ENCODE measurements at places on chromosomes 16 and 17.

DNA sequence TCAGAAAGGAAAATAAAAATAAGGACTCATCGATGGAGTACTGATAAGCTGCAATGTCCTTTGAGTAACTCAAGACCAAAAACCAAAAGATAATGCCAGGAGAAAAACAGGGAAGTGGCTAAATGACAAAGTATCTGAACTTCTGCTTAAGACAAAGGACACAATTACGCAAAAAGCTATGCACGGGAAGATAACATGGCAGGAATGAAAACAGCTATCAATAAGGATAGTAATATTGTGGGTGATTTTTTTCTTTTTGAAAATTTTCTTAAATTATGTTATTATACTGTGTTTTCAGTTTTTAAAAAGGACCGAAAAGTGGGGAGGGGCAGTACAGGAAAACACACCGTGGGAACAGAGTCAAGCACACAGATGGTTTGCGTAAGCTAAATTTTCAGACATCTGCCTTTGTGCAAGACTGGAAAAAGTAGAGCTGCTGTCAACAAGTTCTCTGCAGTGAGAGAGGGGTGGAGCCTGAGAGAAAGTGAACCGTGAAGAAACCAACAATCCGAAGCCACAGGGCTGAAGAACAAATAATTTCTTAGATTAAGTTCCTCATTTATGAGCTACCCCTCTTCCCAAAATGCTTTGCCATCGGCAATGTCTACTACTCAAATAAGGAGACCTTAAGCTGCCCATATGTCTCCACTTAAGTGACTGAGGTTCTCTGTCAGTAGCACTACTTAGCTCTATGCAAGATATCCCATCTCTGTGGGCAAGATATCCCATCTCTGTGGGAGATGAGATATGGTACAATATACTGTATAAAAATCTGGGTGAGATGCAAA, 99.9 kb upstream of the CORO6 start:
- no peak for DNase-seq

DNA sequence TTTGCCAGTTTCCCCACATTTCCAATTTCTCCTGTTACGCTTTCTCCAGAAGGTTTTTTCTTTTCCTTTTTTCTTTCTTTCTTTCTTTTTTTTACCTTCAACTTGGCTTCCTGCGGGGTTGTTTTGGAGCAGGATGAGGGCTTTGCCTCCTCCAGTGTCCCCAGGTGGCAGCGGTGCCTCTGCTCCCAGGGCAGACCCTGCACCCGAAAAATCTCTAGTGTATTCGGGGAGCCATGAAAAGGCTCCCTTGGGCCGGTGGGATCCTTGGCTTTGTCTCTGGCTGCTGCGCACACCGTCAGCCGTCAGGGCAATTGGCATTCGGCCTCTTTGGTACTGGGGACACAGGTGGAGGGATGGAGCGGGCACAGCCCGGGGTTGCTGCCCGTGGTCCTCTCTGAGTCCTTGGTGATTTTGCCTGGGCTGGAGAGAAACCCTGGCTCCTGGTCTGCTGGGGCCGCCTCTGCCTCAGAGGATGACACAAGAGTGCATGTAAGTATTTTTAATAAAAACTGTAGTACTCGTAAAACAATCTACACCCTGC, 846 bp downstream of the ITGB3 start:
- DNase-seq: no peak

GRCh38 chr17:75516619-75517296, 430 bp downstream of the TSEN54 start:
- no peak for DNase-seq

DNA sequence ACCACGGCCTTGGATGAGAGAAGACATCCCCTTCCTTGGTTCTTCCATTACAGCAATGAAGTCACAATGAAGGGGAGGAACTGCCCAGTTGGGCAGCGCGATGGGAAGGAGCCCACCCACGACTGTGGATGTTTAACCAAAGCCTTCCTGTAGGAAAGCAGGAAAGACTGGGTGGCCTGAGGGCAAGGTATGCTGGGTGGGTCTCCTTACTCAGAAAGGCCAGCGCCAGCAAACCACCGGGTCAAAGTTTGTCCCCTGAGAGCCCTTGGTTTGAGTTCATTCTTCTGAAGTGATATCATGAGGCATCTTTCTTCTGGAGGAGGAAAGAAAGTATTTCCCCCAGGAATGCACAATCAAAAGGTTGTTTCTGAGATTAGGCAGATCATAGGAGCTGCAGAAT, 105.2 kb downstream of the C16orf95 start:
- DNase-seq: no peak

GRCh38 chr17:7552621-7553051, 3.8 kb downstream of the TNFSF12 start:
- no peak for DNase-seq

DNA sequence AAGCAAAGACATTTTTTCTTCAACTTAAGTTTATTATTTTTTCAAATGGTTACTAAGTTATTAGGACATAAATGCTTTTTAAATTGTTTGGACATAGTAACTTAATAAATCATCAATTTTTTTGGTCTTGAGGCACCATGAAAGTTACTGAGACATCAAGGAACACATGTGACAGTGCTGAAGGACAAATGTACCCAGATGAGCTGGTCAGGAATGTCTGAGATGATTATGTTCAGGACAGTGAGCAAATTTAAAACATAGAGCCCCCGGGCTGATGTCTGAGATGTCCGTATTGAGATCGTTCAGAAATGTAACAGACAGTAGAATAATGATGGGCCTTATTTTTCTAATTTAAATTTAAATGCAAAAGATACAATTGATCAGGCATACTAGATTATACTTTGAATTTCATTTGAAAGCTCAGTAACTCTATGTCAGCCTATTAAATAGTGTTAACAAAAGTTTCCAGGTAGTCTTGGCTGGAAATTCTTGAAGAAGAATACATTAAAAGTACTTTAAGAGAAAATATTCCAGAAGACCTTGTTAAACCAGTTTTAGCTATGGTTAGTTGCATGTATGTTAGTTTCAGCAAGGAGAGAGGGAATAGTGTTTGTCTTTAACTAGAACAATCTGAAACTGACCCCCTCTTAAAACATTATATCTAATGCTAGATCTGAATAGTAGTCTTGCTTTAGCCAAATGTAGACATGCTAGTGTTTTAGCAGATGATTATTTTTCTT, 36.4 kb downstream of the SEC14L1 start:
- no peak for DNase-seq

GRCh38 chr17:47224966-47225365, 15.8 kb downstream of the MYL4 start:
- no peak for DNase-seq

DNA sequence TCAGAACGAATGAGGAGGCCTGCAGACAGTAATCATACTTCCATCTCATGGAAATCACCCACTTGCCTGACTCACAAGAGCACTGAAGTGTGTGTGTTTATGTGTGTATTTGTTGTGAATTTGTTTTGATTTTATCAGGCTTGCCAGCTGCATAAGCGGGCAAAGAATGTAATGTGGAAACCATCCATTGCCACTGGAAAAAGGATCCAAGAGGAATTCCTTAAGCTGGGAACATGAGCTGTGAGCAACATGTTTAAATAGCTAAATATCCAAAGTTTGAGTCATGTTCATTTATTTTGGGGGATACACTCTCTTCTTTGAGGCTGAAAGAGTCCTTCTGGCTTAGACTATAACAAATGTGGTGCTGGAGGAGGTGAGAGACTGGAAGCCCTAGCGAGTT, 198.4 kb upstream of the TBX2 start:
- no peak for DNase-seq

GRCh38 chr16:79876332-79876730, 275.8 kb upstream of the MAF start:
- no peak for DNase-seq

GRCh38 chr17:81020443-81020766, 14.5 kb upstream of the BAIAP2 start:
- DNase-seq: no peak

DNA sequence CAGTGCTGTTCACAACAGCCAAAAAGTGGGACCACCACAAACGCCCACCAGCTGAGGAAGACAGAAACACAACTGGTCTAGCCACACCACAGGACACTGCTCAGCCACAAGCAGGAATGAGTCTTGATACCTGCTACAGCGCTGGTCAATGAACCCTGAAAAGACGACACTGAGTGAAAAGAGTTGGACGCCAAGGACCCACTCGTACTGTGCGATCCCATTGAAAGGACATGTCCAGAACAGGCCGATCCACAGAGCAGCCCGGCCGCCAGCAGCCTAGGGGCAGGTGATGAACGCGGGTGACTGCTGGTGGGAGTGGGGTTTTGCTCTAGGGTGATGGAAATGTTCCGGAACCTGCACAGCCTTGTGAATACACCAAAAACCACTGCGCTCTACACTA, 10.6 kb upstream of the SLC38A8 start:
- DNase-seq: no peak

DNA sequence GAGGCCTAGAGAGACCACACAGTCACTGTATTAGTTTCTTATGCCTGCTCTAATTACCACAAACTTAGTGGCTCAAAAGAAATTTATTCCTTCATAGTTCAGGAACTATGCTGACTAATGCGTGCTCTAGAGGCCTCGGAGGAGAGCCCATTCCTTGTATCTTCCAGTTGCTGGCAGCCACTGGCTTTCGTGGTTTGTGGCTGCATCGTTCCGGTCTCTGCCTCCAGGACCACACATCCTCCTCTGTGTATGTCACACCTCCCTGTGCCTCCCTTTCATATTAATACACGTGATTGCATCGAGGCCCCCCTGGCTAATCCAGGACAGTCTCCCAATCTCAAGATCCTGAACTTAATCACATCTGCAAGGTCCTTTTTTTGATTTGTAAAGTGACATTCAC, 16.9 kb upstream of the MYLK3 start:
- no peak for DNase-seq

DNA sequence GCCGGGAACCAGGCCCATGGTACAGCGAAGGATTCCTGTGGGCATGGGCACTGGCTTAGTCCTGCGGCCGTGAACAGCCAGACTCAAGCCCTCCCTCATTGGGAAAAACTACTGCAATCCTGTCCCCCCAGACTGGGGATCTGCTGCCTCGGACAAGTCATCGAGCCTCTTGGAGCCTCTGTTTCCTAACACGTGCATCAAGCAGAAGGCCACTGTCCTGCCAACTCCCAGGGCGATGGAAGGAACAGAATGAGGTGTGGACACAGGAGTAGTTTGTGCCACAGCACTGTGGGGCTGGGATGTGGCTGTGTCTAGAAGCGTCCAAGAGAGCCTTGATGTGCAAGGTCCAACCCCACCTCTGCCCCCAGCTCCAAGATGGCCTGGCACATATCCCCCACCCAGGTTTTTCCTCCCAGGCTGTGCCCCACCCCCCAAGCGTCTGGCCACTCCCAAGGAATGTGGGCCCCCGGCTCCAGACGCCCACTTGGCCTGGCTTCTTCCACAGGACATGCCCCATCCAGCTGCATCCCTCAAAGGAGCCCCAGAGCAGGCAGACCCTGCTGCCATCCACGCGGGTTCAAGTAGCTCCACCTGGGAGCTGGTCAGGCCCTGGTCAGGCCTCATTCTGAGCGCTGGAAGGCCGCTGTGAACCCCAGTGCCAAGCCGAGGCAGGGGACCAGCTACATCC, 3.4 kb downstream of the CAMKK1 start:
- no peak for DNase-seq

- no peak for DNase-seq
Observed at GRCh38 chr17:17028059-17028877, 14.0 kb upstream of the MPRIP start.

- DNase-seq: no peak
Observed at GRCh38 chr17:56786989-56787482, 46.7 kb downstream of the C17orf67 start.

Data from NCI-H1048 (cell line).